Activated CD8-positive, alpha-beta T cell treated with anti-CD3 and anti-CD28 coated beads, Interleukin-2, amount 10 ng/mL, durations not matched to agents 7 days and 5 days (primary cell): ENCODE measurements at places on chromosomes 1 and 21.

DNA sequence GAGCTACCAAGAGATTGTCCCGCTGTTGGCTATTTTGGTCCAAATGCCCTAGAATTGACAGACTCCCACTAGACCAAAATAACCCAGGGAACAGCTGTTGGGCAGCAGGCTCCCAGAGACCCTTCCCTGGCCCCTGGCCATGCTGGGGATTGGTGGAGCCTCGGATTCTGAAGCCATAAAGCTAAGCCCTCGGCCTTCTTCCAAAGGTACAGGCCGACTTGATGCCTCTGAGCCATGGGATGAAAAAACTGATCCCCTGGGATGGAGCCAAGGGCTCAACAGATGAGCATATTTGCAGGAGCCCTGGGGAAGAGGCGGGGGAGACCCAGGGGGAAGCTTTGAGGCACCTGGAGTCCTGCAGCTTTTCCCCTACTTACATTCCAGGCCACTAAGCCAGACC, 1.0 kb upstream of the LRRC38 start:
- DNase-seq, result no peak

GRCh38 chr1:36689992-36690391, 207.3 kb upstream of the CSF3R start:
- DNase-seq, result no peak

DNA sequence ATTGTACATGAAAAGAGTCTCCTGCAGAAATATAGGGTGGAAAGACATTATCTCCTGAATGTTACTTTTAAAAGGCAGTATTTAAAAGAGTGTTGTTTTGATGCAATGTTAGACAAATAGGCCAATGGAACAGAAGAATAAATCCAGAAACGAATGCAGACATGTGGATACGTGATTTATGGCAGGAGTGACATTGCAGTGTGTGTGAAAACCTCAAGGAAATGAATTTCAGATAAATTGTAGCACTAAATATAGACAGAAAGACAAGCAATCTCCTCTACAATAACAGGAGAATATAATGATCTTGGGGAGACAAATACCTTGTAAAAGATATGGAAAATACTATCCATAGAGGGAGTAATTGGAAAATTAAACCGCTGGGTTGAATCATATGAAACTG, 387.8 kb upstream of the CHRM3 start:
- no peak for DNase-seq

- DNase-seq, result no peak
These were observed 11.2 kb upstream of the PLPP3 start for GRCh38 chr1:56590520-56591011.

DNA sequence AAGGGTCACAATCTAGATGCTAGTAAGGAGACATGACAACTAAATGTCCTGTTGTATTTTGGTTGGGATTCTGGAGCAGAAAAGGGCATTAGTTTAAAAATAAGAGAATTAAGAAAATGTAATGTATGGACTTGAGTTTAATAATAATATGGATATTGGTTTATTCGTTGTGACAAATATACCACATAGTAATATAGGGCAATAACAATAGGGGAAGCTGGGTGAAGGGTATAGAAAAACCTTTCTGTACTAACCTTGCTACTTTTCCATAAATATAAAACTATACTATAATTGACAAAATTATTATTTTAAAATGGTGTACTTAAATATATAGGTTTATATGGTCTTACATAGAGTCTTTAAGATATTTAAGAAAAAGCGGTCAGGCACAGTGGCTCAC, 558.9 kb downstream of the PTPRC start:
- no peak for DNase-seq

DNA sequence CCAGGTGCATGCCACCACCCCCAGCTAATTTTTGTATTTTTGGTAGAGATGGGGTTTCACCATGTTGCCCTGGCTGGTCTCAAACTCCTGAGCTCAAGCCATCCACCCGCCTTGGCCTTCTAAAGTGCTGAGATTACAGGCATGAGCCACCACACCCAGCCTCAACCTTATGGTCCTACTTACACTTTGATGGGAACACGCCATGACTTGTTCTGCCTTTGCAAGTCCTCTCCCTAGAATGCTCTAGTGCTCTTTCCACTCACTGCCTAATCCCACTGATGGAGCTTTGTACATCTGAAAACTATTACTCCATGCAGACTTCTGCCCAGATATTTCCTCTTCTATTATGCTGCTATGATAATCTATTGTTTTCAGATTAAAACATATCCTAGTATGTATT, 174.3 kb downstream of the DAB1 start:
- no peak for DNase-seq

- DNase-seq, result peak; percentile 49
These were observed 547 bp downstream of the FOXD2 start for GRCh38 chr1:47438165-47439016.

- no peak for DNase-seq
These were observed 14.9 kb downstream of the PODN start for GRCh38 chr1:53076721-53077598.

- DNase-seq, result no peak
These were observed 1.4 kb downstream of the KIAA0319L start for GRCh38 chr1:35555601-35556477.

DNA sequence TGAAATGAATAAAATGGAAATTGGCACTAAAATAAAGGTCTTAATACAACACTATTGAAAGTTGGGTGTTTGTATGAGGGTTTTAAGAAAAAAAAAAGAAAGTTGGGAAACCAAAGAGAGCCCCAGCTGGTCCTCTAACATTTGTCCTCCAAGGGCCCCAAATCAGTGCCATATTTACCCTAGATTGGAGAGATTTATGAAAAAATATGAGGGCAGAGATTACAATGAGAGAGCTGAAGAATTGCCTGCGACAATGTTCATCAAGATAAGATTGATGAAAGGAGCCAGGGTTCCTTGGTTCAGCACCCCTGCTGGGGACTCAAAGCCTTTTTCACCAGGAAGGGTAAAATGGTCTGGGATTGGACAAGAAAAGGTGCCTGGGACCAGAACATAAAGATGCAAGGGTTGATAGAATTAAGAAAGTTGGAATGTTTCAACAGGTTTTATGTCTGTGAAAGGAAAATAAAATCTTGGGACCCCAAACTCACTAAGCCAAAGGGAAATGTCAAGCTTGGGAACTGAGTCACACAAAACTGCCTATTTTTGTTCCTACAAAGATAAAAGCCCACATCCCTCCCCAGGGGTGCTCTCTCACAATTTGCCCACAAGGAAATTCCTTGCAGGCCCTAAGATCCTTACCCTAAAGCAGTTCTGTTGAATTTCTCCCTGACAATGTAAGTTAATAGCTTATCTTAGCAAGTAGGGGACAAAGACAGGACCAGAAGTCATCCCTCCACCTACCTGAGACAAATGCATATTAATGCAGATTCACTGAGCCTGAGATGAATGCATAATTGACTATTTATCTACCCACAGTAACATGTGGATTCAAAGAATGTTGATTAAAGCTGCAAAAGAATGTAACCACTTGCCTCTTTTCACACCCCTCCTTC, 26.8 kb downstream of the CBR1 start:
- no peak for DNase-seq

- DNase-seq, result no peak
These were observed 2.4 kb downstream of the MCL1 start for GRCh38 chr1:150576794-150577556.

- DNase-seq, result peak; percentile 72
These were observed at the start of gene IL6R for GRCh38 chr1:154404984-154405746. IL6R (plus strand) TSS chr1:154405343; CDS start chr1:154405630, 287 bp downstream.

DNA sequence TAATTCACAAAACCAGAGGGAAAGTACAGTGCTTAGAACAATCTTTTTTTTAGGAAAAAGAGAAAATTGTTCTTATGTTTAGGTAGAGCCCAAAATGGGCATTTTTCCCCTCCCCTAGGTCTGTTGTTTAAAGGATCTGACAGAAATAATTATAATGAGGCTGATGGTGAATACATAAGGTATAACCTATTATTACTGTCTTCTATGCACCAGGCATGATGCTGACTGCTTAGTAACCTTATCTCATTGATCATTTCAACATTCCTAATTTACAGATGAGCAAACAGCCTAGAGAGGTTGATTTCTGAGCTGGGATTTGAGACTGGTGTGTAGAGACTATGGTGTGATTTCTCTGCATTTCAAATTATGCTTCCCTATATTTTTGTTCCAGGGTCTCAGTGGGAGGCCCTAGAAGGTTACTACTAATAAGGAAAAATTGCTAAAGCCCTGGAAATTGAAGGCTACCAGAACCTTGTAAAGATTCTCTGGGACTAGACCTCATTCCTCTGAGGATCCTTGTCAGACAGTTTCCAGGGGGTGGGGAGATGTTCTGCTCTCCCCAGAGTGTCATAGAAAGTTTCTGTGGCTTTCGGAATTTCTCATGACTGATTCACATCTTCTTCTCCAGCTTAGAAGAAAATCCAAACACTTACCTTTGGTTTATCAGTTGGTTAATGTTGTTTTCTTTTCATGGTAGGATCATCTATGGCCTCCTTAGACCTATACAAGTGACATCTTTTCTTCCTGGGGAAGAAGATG, 44.9 kb downstream of the ROR1 start:
- no peak for DNase-seq

GRCh38 chr21:29265690-29266479, 32.8 kb upstream of the BACH1 start:
- DNase-seq, result no peak

- DNase-seq, result no peak
These were observed 54.9 kb upstream of the C1orf198 start for GRCh38 chr1:230923176-230923575.

DNA sequence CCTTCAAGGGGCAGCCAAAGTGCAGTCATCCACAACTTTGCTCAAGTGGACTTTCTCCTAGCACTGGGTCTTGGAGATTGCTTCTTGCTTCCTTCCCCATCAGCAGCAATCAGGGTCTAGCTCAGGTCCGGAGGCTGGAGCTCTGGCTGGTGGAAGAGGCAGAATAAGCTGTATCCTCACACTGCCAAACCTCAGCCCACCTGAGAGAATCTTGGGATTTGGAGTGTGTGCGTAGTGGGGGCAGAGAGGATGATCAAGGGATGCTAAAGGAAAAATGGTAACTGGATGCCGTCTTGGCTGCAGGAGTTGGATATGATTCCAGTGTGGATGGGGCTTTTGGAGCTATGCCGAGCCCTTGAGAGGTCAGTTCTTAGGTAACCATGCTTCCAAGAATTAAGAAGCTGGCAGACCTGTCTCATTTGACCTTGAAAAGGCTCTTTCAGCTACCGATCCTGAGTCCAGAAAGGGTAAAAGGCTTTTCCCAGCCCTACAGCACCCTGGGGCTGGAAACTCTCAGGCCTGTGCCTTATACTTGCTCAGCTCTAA, 4.5 kb upstream of the NFASC start:
- DNase-seq, result no peak

GRCh38 chr21:44089001-44089911, 17.9 kb upstream of the PWP2 start:
- DNase-seq, result peak; percentile 76

DNA sequence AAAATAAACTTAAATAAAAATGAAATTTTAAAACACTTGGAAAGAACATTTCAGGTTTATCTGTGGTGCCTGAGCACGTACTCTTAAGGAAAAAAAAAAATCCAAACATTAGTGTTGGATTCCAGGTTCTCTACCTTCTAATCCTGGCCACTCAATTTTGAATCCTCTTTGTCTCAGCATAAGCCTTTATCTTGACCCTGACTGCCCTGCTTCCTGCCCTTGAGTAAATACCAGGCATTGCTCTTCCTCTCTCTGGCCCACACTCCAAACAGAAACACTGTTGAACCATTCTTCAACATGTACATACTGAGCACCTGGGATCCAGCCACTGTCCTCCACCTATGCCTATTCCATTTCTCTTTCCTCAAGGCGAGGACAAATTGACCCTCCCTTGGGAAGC, 11.4 kb upstream of the VANGL1 start:
- DNase-seq, result no peak

DNA sequence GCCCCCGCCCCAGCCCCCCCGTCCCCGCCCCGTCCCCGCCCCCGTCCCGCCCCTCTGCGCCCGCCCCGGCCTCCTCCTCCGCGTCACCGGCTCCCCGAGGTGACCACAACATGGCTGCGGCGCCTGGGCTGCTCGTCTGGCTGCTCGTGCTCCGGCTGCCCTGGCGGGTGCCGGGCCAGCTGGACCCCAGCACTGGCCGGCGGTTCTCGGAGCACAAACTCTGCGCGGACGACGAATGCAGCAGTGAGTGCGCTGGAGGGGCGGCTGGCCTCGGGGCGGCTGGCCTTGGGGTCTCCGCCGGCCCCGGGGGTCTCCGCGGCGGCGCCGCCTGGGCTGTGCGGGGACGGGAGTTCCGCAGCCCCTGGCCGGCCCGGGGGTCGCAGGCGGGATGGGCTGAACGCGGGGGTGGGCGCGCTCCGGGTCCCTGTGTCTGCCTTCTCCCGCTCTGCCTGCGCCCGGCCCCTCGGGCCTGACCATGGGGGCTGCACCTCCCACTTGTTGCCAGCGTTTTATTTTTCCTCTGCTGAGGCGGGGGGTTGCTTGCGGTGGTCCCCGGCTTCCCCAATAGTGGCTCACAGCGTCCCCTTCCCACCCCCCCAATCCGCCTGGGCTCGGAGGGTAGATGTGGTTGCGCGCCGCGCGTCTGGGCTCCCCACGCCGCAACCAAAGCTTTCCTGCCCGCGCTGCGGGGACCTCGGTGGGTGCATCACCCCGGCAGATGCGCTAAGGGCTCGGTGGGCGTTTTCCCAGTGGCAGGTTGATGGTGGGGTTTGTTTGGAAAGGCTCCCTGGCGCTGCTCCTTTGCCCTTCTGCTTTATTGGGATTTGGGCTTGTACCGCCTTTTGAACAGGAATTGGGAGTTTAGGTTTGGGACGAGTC, at the start of gene MIA3:
TSS of gene MIA3 (plus strand) at position 97 of the 879 bp plus-strand sequence. CDS start at position 111, 14 bp downstream.
- peak; percentile 54 for DNase-seq

GRCh38 chr1:193014400-193014799, 44.8 kb downstream of the UCHL5 start:
- no peak for DNase-seq

GRCh38 chr1:3618881-3619671, 5.7 kb upstream of the TPRG1L start:
- DNase-seq, result peak; percentile 84

GRCh38 chr1:113266788-113267187, 123.5 kb upstream of the MAGI3 start:
- no peak for DNase-seq

- no peak for DNase-seq
These were observed 114.3 kb upstream of the GRIK3 start for GRCh38 chr1:37148663-37149062.

DNA sequence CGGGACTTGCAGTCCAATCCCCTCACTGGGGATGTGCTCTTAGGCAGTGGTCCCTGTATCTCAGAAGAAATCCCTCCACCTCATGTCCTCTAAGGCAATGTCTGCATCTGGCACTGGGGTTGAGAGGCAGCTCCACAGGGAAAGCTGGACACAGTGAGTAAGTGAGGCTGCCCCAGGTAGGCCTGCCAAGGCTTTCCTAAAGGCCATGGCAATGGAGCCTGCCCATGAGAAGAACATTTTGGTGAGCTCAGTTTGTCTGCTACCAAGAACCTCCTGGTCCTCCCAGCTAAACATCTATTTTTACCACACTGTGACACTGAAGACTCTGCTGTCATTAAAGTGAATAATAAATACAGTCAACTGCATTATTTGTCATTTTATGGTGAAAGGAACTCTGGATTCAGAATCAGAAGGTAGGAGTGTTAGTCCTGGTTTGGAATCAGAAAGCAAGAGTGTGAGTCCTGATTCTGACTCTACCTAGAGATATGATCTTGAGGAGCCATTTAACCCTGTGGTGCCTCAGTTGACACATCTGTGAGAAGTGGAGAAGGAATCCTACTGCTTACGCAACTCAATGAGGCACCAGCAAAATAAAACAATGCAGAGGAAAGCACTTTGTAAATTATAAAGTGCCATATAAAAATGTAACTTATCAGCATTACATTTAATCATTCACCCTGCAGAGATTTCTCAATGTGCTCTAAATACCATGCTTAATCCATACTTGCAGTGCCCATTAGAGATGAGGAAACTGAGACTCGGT, 41.0 kb downstream of the TBX15 start:
- DNase-seq, result no peak

- DNase-seq, result no peak
These were observed 80.1 kb upstream of the CD55 start for GRCh38 chr1:207241164-207241934.
